ENCODE measurements at places on chromosomes 3 and 15. TPM values are rescaled to one million over a fixed set of nuclear protein-coding genes. Genes with fewer than 3 reads are reported as not detected.

Gene RAD18
- total RNA-seq, result 1.9 TPM

Gene LSAMP
- 0.22 TPM for total RNA-seq

Gene ATXN7
- total RNA-seq, result 15.0 TPM

Gene KLHL18
- 4.3 TPM for total RNA-seq

Gene HDAC11
- total RNA-seq, result 3.1 TPM

Gene SLC27A2
- 183 TPM for total RNA-seq

Gene SI
- total RNA-seq, result not detected

Gene SPTSSB
- 1.4 TPM for total RNA-seq

Gene TEX9
- total RNA-seq, result 0.50 TPM

Gene ZNF774
- 1.2 TPM for total RNA-seq

Gene THBS1
- 253 TPM for total RNA-seq

Gene MYO5C
- total RNA-seq, result 10.2 TPM

Gene ZIC1
- 1.1 TPM for total RNA-seq

Gene WDR72
- 21.2 TPM for total RNA-seq

All from right lobe of liver (tissue), 6 donors.